DMS 273 treated with DMSO at 0.1 percent for 48 hours (cell line): ENCODE measurements at places on chromosomes 2 and 18.
A peak's percentile ranks its signal among the peaks of the same experiment; 100 is the strongest.

GRCh38 chr2:40106061-40106460 lies 327.0 kb upstream of the THUMPD2 start:
- DNase-seq, result no peak

DNA sequence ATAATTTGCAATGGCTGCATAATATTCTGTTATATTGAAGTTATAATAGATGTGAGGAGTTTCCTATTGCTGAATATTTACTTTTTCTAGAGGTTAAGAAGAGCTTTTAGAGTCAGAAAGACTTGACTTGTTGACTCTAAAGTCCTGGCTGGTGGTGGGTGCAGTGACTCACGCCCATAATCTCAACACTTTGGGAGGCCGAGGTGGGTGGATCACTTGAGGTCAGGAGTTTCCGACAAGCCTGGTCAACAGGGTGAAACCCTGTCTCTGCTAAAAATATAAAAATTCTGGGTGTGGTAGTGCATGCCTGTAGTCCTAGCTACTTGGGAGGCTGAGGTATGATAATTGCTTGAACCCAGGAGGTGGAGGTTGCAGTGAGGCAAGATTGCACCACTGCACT lies 33.9 kb upstream of the ATIC start:
- DNase-seq, result no peak

GRCh38 chr18:50822756-50823155 lies 2.9 kb upstream of the MRO start:
- no peak for DNase-seq

DNA sequence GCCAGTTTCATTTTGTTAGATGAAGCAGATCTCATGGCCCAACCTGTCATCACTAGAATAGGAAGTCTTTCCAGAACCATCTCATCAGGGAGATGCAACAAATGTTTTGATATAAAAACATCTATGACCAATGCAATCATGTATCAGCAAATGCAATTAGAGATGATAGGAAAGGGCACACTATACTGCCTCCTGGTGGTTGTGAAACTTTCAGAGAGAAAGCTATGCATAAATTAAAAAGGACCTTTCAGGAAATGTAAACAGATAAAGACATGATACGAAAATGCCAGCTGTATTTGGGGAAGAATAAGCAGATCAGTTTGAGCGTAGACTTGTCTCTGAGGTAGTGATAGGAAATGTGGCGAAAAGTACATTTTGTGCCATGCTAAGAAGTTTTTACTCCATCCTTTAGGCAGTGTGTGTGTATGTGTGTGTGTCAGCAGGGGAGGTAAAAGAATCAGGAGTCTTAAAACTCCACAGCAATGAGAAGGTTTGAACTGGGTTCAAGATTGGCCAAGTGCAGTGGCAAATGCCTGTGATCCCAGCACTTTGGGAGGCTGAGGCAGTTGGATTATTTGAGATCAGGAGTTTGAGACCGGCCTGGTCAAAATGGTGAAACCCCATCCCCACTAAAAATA lies 479.3 kb downstream of the CPS1 start:
- no peak for DNase-seq

GRCh38 chr2:69221512-69221911 lies 165.5 kb downstream of the GFPT1 start:
- no peak for DNase-seq

DNA sequence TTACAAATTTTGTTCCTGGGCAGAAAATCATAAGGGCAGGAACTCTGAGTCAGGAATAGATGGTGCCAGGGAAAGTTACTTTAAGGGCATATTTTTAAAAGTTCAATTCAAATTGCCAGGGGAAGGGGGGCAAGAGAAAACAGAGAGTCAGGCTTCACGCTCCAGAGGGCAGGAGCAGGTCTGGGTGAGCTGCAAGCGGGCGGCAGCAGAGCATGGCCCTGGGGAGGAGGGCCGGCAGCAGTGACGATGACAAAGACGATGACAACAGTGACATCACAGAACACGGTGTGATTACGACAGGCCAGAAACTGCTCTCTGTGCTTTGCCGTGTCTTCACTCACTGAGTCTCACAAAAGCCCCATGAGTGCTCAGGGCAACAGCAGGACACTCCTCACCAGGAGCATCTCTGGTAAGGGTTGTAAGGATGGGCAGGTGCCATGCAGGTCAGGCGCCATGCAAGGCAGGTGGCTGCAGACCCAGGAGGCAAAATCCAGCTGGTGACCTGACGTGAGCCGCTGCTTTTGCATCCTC lies 23.3 kb downstream of the CHST10 start:
- DNase-seq, result no peak

DNA sequence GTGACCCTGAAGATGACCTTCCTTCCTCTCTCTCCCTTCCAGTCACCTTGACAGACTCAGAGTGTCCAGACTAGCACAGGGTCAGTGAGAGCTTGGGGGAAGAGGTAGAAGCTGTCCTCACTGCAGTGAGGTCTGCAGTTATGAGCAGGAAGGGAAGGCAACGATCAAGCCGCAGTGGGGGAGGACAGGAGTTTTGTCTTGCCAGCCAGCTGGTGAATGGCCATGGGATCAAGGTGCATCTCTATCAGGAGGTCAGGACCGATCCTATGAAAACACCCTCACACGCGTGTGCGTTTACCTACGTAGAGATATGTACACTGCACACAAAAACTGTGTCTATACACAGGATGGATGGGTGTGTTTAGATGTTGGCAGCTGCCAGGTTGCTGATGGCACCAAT lies 83.2 kb downstream of the THNSL2 start:
- DNase-seq, result no peak

DNA sequence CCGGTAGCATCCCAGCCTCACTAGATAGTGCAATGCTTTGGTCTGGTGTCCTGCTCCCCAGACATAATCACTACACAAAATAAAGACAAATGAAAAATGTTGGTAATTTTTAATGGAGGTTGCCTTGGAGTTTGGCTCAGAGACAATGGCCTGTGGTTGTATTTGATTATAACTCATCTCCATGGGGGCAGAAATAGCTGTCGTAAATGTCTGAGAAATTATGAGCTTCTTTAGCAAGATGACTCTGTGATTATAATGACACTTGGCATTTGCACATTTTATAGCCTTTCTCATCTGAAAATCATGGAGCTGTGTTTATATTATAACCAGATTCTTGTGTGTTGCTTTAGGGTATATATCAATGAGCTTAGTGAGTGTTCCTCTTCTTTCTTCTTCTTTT lies 1779.7 kb upstream of the CELF4 start:
- DNase-seq, result no peak

GRCh38 chr2:35803126-35803525 lies 552.5 kb upstream of the CRIM1 start:
- no peak for DNase-seq

DNA sequence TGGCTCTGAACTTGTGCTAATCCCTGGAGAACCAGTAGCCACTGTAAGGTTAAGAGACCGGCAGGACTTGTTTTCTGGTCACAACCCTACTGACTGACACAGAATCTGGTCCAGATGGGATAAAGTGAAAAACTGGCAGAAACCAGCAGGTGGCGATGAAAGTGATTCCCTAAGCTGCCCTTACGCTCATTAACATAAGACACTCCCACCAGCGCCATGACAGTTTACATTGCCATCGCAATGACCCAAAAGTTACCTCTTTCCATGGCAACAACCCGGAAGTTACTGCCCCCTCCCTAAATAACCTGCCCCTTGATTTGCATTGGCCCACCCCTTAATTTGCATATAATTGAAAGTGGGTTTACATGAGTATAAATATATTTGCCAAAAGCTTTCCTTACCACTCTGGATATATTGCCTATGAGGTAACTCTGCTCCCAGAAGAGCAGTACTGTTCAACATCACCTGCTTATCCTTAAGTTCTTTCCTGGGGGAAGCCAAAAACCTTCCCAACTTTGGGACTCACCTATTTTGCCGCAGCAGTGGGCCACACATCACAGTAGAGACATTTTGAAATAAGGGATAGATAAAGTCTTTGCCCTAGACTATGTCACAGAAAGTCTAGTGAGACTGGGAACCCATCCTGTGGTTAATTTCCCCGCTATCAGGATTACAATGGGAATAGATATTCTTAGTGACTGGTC lies 35.8 kb upstream of the AFF3 start:
- DNase-seq, result peak; percentile 75

GRCh38 chr2:121343191-121343590 lies 58.2 kb upstream of the TFCP2L1 start:
- DNase-seq, result no peak

- no peak for DNase-seq
These were observed 198.5 kb downstream of the UBE2E3 start for GRCh38 chr2:181178823-181179412.

DNA sequence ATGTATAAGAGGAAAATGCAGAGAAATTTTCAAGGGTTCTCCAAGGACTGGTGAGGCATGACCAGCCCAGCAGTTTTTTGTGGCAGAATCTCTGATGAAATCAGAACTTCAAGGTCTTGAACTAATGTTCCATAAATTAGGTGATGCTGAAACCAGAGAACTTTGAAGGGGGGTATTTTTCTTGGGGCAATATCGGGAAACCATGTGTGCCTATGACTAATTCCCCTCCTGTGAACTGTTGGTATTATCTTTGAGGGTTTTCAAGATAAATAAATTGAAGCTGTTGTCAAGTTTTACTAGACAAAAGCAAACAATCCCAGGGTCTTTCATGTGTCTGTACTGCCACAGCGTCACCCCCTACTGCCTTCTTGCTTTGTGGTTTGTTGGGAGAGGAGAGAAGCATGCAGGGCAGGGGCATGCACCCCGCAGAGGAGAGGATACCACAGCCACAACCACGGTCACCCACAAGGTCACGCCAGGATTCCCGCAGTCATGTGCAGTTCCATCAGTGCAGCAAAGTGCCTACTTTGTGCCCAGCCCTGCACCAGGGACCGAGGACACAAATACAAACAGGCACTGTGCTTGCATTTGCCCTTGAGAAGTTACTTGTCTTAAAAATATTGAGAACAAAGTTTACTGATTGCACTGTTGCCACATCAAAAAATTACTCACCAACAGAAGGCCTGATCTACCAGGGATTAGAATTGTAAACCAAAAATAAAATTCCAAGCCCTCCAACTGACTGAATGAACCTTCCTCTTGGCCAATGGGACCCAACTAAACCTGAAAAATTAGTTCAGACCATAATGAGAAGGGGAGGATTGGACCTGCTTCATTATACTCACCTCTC lies 413.3 kb upstream of the TRIB2 start:
- no peak for DNase-seq

GRCh38 chr18:34884436-34884835 lies 156.8 kb upstream of the MAPRE2 start:
- no peak for DNase-seq
